Renal pelvis (tissue), 12 donors: ENCODE measurements at places on chromosomes 4 and X. TPM values are rescaled to one million over a fixed set of nuclear protein-coding genes. Genes with fewer than 3 reads are reported as not detected.
A peak's percentile ranks its signal among the peaks of the same experiment; 100 is the strongest.

DNA sequence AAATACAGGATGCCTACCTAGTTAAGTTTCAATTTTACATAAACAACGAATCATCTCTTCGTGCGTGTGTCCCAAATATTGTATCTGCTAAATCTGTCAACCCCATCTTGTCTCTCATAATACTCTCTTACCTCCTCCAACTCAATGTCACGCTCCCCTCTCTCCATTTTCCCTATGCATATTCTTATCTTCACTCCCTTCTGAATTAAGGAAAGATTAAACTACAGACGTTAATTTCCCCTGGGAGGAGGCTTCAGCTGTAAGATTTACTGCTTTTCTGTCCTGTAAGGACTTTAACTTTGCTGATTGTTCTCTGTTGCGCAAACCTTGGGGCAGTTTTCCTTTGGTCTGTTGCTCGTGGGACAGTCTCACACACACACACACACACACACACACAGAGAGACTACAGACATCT, 455 bp upstream of the ABCB7 start:
- peak; percentile 15 for DNase-seq

GRCh38 chr4:60805500-60806313, 394.4 kb upstream of the ADGRL3 start:
- DNase-seq, result peak; percentile 26

- DNase-seq, result no peak
Observed at GRCh38 chr4:38621028-38621684, 42.8 kb upstream of the KLF3 start.

GRCh38 chrX:43679778-43680177, 23.7 kb downstream of the MAOA start:
- no peak for DNase-seq

DNA sequence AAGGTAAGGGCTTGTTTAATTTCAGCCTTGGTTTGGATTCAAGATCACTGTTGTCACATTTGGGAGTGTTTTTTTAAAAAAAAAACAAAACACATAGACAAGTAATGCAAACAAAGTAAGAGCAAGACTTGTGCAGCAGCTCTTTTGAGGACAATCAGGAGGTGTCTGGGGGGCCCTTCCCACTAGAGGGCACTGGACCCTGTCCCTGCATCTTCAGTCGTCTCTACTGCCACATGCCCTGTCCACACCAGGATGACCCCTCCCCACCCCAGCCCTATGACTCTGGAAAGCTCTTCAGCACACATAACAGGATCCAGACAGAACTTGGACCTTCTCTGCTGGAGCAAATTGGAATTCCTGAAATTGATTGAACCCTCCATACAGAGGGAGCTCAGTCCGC, 71.0 kb downstream of the USP46 start:
- DNase-seq, result no peak

The S100P gene
- 17.4 TPM for polyA plus RNA-seq

The PPM1K gene
- polyA plus RNA-seq, result 24.8 TPM

The ZNF711 gene
- 74.8 TPM for polyA plus RNA-seq

The FAM9C gene
- 0.65 TPM for polyA plus RNA-seq

The NEUROG2 gene
- polyA plus RNA-seq, result not detected
